GM20000 (cell line): ENCODE measurements at places on chromosomes 5 and 9.

DNA sequence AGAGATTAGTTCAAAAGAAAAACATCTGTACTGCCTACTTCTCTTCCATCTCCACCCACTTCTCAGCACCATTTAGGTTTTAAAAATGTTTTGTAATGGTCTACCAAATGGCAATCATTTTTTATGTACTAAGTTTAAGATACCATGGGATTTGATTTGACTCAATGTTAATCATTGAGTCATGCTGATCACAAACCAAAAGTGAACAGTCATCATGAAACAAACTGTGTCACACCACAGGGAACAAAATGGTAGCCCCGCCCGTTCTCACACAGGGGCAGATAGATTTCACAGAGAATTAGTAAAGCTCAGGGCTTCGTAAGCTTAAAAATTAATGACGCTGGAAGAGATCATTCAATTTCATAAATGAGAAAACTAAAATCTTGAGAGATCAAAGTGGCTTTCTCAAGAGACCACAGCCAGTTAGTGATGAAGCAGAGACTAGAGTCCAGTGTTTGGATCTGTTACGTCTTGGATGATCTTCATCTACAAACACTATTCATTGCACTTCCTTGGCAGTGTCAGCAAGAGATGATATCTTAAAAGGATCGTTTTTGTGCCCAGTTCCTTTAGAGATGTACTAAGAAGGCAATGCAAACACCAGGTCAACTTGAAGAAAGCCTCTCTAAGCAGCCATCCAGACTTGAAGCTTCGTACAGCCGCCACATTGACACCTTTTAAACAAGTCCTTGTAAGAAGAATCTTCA lies 33.9 kb upstream of the TRIO start:
- peak; percentile 76 for DNase-seq

DNA sequence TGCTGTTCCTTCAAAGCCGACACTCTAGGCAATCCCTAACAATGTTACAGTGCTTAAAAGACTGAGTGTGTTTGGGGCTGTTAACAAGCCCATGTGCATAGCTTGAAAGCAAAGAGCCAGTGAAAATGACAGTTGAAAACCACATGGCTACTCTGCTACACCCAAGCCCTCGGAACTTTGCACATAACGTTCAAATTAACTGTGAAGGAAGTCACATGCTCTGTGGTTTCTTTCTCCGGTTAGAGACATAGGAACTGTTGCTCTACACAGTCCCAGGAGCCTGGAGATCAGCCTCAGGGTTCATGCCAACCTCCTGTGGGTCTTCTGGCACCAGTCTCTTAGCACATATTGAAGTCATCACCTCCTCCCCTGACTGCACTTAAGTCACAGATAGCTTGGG lies 51.1 kb downstream of the C9orf152 start:
- peak; percentile 51 for DNase-seq

DNA sequence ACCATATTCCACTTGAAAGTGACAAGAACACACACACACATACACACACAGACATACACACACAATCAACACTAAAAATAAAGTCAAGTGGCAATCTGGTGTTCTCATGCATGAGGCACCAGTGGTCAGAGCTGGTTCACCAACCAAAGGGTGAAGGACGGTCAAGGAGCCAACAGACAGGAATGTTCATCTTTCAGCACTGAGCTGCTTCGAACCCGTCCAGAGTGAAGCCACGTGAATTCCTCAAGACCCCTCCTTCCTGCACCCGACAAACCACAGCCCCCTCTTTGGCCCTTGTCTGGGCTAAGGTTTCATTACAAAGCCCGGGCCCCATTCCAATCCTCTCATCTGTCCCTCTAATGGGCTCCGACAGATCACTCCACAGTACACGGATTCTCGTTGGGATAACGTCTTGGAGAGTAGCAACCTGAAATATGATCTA lies 84.5 kb upstream of the SMIM23 start:
- DNase-seq = no peak

DNA sequence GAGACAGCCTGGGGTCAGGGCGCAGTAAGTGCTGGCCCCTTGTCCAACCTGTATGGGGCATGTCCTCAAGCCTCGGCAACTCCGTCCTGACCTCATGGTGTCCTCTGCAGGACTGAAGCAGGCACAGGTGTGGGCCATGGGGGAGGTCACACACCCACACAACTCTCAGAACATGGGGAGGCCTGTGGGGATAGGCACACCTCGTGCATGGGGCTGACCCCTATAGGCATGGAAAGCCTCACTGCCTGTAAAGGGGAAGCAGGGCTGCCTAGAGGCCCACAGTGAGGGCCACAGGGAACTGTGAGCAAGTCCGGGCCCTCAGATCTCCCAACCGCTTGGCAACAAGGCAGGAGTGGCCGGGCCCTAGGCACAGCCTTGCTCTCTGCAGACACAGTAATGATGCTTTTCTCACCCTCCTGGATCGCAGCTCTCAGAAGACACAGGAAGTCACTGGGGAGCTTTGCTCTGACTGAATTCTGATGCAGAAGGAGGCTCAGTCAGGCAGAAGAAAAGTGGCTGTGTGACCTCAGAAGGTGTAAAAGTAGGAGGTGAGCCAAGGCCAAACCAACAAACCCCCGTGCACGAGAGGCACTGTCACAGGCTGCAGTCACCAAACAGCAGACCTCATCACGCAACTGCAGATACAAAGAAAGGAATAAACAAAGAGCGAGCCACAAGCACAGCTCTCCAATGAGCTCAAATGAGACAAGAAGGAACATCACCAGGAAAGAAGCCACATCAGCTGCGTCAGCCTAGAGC lies 5.4 kb downstream of the IPPK start:
- DNase-seq = peak; percentile 44
